Stimulated activated effector memory CD8-positive, alpha-beta T cell treated with anti-CD3 and anti-CD28 coated beads, Interleukin-12 subunit alpha, Interleukin-12 subunit beta, amount 100 ng/mL, for 72 hours (primary cell): ENCODE measurements at places on chromosomes 11 and 22.

DNA sequence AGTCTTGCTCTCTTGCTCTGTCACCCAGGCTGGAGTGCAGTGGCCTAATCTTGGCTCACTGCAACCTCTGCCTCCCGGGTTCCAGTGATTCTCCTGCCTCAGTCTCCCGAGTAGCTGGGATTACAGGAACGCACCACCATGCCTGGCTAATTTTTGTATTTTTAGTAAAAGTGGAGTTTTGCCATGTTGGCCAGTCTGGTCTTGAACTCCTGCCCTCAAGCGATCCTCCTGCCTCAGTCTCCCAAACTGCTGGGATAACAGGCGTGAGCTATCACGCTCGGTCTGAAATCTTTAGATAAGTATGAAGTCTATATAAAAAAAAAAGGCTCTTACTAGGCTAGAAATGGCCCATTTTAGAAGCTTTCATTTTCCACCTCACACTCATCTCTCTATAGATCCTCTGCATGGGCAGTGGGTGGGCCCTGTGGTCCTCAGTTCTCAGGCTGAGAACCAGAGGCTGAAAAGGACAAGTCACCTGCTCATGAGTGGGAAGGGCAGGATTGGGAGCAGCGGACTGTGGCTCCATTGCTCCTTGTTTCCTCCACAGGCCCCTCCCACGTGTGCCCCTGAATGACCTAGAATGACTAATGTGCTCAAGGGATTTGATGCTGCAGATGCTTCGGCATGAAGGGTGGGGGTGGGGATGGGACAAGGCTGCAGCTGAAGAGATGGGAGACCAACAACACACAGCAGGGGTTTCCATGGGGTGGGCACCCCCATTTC, 19.8 kb upstream of the PRAME start:
- DNase-seq, result no peak

DNA sequence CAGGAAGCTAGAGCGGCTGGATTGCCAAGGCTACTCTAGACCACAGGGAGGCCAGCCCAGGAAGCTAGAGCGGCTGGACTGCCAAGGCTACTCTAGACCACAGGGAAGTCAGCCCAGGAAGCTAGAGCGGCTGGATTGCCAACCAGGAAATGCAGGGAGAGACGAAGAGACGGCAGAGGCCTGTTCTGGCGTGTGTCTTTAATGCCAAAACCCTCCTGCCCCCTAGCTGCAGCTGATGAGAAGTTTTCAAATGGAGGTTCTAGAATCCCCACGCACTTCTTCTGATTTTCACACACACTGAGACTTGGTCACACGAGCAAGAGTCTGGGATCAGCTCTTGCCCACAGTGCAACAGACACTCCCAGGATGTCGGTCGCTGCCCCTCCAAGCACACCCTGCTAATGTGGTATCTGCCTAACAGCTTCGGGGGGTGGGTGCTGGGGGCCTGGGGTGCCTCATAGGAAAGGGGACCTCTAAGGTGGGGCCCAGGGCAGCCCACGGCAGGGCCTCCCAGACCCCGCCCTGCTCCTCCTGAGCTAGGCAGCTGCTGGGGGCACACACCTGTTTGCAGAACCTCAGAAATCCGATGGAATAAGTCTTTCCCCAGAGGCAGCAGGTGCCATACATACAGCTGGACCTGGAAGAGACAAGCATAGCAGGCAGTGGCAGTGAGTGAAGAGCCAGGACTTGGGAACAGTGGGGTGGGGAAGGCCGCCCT, 28.5 kb downstream of the MAFF start:
- no peak for DNase-seq

- peak; percentile 28 for DNase-seq
Measured at GRCh38 chr11:10322830-10323792, 18.2 kb downstream of the ADM start.

DNA sequence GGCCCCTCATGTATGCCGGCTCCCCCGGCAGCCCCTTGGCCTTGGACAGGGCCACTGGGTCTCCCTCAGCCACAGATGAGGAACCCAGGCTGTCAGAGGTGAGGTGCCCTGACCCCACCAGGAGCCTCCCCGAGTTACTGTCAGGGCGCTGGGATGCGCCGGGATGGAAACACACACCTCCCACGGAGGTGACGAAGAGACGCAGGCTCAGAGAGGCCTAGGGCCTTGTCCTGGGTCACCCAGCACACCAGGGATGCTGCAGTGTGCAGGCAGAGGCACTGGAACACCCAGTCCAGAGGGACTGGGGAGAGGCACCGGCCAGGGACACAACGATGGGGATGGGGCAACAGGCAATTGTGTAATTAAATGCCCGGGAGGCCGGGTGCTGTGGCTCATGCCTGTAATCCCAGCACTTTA, 81.2 kb upstream of the PRR5 start:
- no peak for DNase-seq

DNA sequence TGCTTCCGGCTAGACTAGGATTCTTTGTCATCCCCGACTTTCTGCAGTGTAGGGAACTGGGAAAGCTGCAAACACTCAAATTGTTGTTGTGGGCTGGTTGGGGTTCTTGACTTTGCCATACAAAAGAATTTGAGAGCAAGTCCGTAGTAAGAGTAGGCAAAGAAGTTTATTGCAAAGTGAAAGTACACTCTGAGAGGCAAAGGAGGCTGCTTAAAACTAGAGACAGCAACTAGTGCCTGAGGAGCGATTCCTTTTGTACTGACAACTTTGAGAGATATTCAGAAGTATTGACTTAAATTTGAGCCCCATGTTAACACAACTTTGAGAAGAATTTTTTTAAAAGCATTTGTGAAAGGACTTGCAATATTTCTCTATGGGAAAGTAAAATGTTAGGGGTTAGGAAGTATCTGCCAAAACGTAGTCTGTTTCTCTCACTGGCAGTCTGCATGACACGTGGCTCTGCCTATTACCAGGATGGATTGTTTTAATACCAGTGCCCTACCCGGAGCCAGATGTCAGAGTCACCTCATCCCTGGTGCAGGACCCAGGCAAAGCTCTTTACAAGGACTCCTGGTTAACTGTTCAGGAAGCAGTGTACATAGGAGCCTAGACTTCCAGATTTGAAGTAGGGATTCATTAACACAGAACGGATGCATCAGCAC, 85.0 kb upstream of the CLPB start:
- DNase-seq, result no peak
